ENCODE measurements at places on chromosomes 1 and 21.

DNA sequence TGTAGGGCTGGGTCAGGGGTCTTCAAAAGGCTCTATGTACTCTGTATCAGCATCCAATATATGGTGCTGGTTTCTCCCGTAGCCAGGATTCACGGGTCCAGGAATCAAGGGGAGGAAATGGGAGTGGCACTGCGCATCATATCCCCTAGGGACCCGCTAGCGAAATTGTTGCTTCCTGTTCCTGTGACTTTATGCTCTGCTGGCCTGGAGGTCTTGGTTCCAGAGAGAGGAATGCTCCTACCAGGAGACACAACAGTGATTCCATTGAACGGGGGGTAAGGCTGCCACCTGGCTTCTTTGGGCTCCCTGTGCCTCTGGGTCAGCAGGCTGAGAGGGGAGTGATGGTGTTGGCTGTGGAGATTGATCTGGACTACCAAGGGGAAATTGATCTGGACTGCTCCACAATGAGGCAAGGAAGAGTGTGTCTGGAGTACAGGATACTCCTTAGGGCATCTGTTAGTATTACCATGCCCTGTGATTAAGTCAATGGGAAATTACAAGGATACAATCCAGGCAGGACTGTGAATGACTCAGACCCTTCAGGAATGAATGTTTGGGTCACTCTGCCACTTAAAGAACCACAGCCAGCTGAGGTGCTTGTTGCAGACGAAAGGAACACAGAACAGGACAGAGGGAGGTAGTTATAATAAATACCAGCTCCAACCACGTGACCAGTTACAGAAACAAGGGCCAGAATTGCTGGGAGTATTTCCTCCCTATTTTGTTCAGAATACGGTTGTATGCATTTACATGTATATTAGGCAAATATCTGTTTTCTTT, 10.2 kb downstream of the SPSB1 start:
- no peak for DNase-seq

GRCh38 chr1:41648844-41649243, 164.4 kb upstream of the EDN2 start:
- no peak for DNase-seq

DNA sequence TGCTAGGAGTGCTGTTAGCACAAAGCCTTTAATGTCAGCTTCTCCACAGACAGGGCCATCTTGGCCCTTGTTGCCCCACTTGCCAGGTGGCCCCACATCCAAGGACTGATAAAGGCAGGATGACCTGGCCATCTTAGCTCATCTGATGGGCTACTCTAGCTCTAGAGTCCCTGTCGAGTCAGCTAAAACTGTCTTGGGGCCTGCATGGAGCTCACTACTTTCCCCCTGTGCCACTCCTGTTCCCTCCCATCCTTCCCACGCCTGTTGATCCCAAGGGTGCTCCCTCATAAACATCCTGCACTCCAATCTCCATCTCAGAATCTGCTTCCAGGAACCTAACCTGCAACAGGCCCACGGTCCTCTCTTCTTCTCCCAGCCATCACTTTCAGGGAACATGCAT, 652 bp upstream of the GPX7 start:
- no peak for DNase-seq

DNA sequence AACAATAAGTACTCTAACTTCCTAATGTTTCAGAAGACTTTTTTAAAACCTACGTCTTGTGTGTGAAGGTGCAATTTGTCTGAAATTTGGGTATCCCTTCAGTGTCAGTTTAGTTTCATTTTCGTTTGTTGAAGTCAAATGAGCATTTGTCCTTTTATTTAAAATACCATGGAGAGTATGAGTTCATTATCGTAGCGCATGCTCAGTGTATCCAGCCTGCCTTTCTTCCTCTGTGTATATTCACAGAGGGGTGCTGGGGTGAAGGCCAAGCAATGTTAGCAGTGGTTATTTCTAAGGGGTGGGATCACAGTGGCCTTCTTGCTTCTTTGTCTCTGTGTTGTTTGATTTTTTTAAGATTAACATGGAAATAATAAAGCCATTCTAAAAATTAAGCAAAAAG, 43.2 kb downstream of the CNN3 start:
- peak; percentile 35 for DNase-seq

DNA sequence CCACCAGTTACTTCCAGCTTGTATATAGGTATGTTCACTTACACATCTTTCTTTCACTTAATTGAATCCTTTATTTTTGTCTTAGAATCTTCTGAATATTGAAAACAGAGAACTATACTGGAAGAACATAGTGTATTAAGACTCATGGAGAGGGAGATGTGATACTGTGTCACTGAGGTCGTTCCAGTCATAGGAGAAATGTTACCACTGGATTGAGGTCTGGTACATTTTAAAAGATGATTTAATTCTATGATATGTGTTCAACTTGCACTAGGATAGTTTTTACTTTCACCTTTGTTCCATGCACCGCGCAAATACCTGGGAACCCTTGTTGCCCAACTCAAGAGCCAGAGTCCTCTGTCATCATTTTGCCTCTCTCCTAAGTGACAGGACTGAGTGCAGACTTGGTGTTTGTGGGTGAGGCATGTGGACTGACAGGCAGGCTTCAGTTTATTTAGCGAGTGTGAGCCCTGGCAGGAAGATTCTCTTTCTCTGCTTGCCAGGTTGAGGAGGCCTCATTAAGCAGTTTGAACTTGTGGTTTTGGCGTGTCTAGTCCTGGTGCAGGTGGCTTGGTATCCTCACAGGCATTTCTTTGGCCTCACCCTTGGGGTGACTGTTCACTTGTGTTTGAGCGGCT, 63.7 kb downstream of the DYRK1A start:
- DNase-seq = peak; percentile 25

- DNase-seq = no peak
Measured at GRCh38 chr1:29620631-29621030, 384.3 kb downstream of the PTPRU start.

GRCh38 chr1:213050745-213051126, 305 bp upstream of the RPS6KC1 start:
- DNase-seq = no peak

All from activated naive CD4-positive, alpha-beta T cell treated with anti-CD3 and anti-CD28 coated beads for 36 hours (primary cell).